ENCODE measurements at places on chromosomes 12 and 14.
A peak's percentile ranks its signal among the peaks of the same experiment; 100 is the strongest.

- peak; percentile 89 for DNase-seq
Measured at GRCh38 chr14:64504310-64504896, at the start of gene ZBTB1. ZBTB1 (plus strand) TSS chr14:64504770; CDS start chr14:64521505, 16,735 bp downstream.

DNA sequence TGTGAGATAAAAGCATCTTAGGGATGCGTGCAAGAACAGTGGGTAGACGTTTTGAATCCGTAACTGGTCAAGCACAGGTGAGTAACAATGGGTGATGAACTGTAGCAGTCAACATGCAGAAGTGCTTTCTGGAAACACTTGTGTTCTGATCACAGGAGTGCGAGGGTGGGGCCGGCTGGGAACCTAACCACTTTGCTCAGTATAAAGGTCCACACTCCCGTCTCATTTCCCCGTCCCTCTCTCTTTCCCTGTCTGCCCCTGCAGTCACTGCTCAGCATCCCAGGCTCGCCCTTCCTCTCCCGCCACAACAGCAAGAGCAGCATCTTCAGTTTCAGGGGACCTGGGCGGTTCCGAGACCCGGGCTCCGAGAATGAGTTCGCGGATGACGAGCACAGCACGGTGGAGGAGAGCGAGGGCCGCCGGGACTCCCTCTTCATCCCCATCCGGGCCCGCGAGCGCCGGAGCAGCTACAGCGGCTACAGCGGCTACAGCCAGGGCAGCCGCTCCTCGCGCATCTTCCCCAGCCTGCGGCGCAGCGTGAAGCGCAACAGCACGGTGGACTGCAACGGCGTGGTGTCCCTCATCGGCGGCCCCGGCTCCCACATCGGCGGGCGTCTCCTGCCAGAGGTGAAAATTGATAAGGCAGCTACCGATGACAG is 127.1 kb downstream of the FIGNL2 start:
- no peak for DNase-seq

DNA sequence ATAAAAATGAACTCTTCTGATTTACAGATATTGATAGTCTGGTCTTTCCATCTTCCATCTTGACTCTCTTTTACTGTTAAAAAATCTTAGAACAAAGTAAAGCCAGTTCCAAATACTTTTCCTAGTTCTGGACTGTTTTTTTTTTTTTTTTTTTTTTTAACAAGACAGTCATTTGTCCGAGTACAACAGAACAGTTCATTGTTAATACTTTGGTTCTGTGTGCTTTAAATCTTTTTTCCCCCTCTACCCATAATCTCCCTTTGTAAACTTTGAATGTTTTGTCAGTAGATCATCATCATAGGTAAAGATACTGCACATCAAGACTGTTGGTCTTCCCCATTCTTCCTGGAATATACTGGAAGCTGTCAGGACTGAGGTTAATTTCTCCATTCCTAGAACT is 38.0 kb downstream of the ADIPOR2 start:
- DNase-seq = no peak

- no peak for DNase-seq
Measured at GRCh38 chr14:79502136-79502750, 709.1 kb downstream of the DIO2 start.

- DNase-seq = peak; percentile 96
Measured at GRCh38 chr12:121812320-121812871, 8.6 kb downstream of the SETD1B start.

DNA sequence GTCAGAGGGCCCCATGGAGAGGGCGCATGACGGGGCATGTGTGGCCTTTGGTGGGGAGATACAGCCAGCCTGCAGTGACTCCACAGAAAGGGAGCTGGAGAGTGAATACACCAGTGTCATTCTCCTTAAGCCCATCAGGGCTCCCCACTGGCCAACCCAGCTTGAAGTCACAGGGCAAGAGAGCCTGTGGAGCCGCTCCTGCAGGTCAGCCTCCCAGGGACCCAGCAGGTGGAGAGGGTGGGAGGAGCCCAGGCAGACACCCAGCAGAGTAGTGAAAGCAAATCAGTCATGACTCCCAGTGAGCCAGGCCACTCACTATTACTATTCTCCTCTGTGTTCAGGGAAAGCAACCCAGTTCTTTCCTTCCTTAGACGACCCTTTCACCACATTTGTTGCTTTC is 110.0 kb upstream of the CPM start:
- no peak for DNase-seq

DNA sequence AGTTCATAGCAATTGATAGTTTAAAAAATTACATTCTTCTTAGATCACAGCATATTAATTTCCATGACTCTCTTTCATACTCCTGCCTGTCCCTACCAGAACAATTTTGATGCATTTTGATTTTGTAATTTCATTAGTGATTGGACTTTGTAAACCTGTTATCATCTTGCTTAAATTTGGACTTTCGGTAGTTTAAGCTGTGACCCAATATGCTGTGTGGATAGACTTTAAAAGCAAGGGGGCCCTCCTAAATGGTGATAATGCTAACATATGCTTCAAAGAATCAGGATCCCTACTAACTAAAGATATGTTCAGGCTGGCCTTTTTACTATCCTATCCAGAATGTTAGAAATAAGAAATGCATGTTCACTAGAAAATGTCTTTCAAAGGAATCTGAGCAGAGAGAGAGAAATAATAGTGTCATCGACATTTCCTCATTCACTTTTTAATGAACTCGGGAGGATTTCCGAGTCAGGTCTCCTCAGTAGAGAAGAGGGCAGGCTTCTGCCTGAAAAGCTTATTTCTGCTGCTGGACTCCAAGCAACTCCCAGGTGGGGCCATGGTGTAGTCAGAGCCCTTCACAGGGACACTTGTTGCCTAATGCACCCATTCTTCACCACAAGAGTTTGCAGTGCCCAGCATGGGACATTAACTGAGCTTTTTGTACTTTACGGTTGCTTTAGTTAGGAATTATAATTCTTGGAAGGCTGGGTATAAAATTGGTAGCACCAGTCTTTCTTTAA is 16.7 kb downstream of the SLC38A4 start:
- DNase-seq = no peak

GRCh38 chr12:102687523-102687922 is 207.2 kb upstream of the IGF1 start:
- no peak for DNase-seq

- no peak for DNase-seq
Measured at GRCh38 chr14:101587441-101587911, 26.2 kb downstream of the DIO3 start.

DNA sequence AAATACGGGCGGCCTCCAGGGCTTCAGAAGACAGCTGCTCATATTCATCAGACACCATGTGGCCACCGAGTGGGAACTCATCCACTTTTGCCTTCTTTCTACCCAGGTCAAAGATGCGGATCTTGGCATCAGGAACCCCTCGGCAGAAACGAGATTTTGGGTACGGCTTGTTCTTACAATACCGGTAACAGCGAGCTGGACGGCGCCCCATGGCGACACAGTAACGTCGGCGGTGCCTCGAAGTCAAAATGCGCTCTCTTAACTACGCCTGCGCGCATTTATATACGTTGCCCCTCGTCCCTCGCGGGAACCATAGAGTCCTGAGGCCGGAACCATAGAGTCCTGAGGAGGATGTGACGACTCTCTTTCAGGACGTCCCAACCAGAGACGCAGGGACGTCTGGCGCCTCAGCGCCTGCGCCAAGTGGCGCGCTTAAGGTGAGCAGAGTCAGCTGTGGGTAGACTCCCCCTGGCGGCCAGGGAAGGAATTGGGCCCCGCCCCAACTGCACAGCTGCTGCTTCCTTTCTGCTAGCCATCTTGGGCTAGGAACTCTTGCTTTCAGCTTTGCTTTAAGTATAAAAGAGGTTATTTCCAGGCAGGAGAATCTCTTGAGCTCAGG is at the start of gene RPL10L:
Gene RPL10L, minus strand, starts transcription at position 256 of the 619 bp plus-strand sequence. Its CDS starts 45 bp downstream, at position 211.
- DNase-seq = no peak

GRCh38 chr14:72924337-72924736 is 1.9 kb upstream of the DCAF4 start:
- DNase-seq = no peak

- DNase-seq = no peak
Measured at GRCh38 chr12:3748620-3749019, 4.3 kb downstream of the CRACR2A start.

DNA sequence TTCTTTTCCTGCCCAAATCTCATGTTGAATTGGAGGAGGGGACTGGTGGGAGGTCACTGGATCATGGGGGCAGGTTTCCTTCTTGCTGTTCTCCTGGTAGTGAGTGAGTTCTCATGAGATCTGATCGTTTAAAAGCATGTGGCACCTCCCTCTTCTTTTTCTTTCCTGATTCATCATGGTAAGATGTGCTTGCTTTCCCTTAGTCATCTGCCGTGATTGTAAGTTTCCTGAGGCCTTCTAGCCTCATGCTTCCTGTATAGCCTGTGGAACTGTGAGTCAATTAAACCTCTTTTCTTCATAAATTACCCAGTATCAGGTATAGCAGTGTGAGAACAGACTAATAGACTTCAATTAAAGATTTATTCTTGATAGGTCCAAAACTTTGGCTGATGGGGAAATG is 83.5 kb downstream of the CAND1 start:
- no peak for DNase-seq

- no peak for DNase-seq
Measured at GRCh38 chr12:16399101-16399500, 51.7 kb downstream of the MGST1 start.

DNA sequence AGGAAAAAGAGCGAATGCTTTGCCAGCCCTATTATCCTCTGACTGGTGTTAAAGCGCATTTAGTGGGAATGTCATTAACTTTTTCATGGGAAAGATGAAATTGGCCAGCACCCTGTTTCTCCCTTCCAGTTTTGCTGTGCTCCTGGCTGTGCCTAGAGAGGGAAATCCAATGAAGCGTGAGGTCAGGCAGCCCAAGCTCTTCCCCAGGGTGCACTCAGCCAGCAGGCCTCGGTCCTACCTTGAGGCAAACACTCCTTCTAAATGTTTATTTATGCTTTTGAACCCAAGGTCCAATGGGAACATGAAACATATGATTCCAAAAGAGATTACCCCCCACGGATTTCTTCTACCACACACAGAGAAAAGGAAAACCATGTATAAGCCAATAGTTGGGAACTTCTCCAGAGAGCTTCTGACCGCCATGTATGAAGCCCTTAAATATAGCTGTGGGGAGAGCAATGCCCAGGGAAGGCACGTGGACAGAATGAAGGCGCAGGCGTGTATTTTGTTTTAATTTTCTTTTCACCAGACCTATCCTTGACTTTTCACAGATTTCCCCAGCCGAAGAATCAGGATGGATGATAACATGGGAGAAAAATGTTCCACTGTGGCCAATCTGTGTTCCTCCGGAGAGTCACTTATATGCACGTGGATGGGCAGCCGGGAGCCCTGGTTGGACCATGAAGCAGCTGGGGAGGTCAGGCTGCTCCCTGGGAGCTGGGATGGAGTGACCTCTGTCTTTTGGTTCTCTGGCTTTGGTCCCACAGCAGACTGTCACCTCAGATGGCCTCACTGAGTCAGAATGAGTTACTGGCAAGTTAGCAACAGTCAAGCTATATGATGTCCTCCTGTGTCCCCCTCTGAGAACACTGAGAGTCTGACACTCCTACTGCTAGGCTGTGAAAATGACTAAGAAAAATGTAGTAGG is 37.3 kb downstream of the GPR135 start:
- no peak for DNase-seq

DNA sequence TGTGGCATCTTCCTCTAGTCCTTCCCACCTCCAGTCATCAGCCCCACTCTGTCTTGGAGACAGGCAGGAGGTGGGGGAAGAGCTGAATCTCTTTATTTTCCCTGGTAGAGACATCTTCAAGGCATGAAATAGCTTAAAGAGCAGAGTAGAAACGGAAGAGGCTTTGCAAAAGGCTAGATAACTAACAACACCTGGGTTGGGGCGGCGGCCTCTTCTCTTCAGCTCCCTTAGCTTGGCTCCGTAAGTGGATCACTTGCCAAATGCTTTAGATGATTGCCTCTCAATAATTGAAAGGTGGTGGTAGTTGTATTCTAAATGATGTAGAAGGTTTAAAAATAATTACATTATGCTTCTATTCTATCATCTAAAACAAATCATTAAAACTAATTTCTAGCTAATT is 36.1 kb downstream of the SSPN start:
- DNase-seq = no peak

GRCh38 chr14:39102969-39103957 is at the start of gene SEC23A:
SEC23A (minus strand) TSS chr14:39103235; CDS start chr14:39096118, 7,117 bp downstream.
- peak; percentile 94 for DNase-seq

GRCh38 chr12:89782807-89783206 is 74.2 kb upstream of the ATP2B1 start:
- no peak for DNase-seq

Measured in GM03348 (cell line).